T-helper 1 cell (primary cell): ENCODE measurements at places on chromosomes 4 and X.

- peak; percentile 17 for DNase-seq
Measured at GRCh38 chr4:70902577-70903290, 565 bp downstream of the MOB1B start.

GRCh38 chr4:188826393-188826792, 687.2 kb downstream of the TRIML1 start:
- no peak for DNase-seq

DNA sequence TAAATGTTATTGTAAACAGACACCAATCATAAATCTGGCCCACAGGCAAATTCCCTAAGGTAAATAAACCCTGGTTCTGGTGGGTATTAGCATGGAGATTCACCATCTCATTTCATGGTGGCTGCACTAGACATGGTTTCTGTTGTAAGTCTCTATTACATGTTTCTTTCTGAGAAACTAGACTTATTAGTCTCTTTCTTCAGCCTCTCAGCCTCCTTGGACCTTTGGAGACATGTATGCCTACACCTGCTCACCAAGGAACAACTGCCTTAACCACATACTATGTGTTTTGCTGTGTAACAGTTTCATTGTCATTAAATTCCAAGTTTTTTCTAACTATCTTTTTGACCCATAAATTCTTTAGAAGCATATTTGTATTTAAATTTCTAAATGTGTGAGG, 13.1 kb downstream of the DDIT4L start:
- no peak for DNase-seq

GRCh38 chr4:14719053-14719452, 283.2 kb upstream of the CPEB2 start:
- DNase-seq = no peak

- no peak for DNase-seq
Measured at GRCh38 chrX:8364369-8365141, 100.1 kb upstream of the VCX3B start.
